ENCODE measurements at places on chromosomes 11 and 22. TPM values are rescaled to one million over a fixed set of nuclear protein-coding genes. Genes with fewer than 3 reads are reported as not detected.

GRCh38 chr11:126702165-126702720 is 298.3 kb downstream of the KIRREL3 start:
- no peaks in the 10 kb centered on the region for H3K27me3 ChIP-seq
- DNase-seq: no peak
- no peaks in the 10 kb centered on the region for H3K36me3 ChIP-seq
- no peak overlapping the region for H3K27ac ChIP-seq

Gene ATXN10
- total RNA-seq: 82.4 TPM

Gene APOBEC3G
- 3.0 TPM for total RNA-seq

DNA sequence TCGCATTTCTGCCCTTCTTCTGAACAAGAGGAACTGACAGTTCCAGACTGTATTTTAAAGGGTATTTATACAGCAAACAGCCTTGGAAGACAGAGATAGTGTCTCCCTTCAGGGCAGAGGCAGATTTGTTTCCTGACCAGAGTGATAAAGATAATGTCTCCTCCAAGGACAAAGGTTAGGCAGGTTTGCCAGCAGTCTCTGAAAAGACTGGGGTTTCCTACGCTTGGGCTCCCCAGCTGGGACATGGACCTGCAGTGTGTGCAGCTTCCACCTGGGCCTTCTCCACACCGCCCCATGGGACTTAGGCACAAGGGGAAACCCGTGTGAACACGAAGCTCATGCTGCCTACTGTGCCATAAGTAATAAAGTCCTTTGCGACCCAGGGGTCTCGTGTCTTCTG is 42.1 kb downstream of the RPL27A start:
- no peaks in the 10 kb centered on the region for H3K27me3 ChIP-seq
- H3K4me1 ChIP-seq: peaks cover 19% of the 10 kb centered on the region
- DNase-seq: no peak
- H3K4me3 ChIP-seq: no peak overlapping the region

- no peak for DNase-seq
- no peaks in the 10 kb centered on the region for H3K36me3 ChIP-seq
- H3K27ac ChIP-seq: no peak overlapping the region
- no peak overlapping the region for H3K4me3 ChIP-seq
These were observed 34.2 kb upstream of the BIRC3 start for GRCh38 chr11:102283116-102283485.

Gene MICALL1
- total RNA-seq: 6.5 TPM

DNA sequence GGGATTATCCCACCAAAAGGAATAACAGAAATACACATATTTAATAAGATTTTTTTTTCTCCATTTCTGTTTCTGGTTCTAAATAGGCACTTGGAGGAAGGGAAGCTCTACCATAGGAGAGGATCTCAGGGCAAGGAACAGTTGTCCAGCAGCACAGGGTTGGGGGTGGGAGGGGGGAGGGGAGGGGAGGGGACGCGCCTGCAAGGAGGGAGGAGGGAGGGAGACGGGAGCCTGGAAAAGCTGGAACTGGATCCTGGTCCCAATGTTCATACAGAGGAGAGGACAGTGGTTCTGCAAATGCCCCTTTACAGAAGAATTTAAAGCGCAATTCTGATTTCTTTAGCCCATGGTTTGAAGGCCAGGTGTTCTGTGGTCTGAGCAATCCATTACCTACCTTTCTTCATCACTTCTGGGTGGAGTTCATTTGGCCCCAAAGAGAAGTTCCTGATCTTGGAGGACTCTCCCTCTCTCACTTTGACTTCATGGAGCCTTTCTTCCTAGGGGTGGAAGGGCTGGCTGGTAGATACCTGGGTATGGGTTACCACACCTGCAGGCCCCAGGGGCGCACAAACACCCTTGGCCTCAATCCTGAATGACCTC is 348.9 kb upstream of the NCAM1 start:
- no peak for DNase-seq
- H3K36me3 ChIP-seq: no peaks in the 10 kb centered on the region
- no peak overlapping the region for H3K27ac ChIP-seq
- no peaks in the 10 kb centered on the region for H3K4me1 ChIP-seq
- H3K4me3 ChIP-seq: no peak overlapping the region
- no peaks in the 10 kb centered on the region for H3K27me3 ChIP-seq

DNA sequence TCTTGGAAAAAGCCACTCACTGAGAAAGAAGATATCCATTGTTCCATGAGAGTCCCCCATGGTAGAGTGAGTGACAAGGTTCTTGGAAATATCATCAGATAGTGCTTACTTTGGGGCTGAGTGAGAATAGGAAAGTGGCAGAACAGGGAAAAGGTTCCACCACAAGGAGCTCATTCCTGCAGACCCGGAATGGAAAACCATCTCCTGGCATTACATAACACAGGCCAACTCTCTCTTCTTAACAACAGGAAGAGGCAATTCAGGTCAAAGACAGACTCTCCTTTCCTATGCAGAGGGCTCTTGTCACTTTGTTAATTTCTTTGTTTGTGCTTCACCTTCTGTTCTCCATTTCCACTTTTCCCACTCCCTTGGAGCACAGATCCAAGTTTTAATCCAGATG is 259.7 kb downstream of the KIRREL3 start:
- H3K4me3 ChIP-seq: no peak overlapping the region
- H3K27ac ChIP-seq: no peak overlapping the region
- H3K27me3 ChIP-seq: no peaks in the 10 kb centered on the region

GRCh38 chr22:49738006-49738405 is 89.7 kb downstream of the BRD1 start:
- no peaks in the 10 kb centered on the region for H3K36me3 ChIP-seq
- H3K4me1 ChIP-seq: no peaks in the 10 kb centered on the region

Gene TOLLIP
- total RNA-seq: 92.7 TPM

Gene DEFB131B
- total RNA-seq: not detected

DNA sequence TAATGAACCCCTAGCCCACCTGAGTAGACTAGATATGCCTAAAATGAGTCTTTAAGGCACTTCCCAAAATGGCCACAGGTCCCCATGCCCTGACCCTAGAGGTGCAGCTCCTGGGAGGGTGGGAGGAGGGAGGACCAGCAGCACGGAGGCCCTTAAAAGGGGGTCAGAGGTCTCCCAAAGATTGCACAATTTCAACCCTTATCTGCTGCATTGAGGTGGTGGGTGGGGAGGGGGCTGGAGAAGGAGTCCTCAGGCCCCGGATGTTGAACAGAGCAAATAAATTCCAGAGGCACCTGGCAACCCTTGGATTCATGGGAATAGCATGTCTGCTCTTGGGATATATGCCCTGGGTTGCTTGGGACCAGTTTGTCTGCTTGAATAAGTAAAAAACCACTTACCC is 57.6 kb downstream of the NAV2 start:
- no peak for DNase-seq
- H3K4me1 ChIP-seq: no peaks in the 10 kb centered on the region
- H3K27me3 ChIP-seq: no peaks in the 10 kb centered on the region
- H3K4me3 ChIP-seq: no peak overlapping the region

DNA sequence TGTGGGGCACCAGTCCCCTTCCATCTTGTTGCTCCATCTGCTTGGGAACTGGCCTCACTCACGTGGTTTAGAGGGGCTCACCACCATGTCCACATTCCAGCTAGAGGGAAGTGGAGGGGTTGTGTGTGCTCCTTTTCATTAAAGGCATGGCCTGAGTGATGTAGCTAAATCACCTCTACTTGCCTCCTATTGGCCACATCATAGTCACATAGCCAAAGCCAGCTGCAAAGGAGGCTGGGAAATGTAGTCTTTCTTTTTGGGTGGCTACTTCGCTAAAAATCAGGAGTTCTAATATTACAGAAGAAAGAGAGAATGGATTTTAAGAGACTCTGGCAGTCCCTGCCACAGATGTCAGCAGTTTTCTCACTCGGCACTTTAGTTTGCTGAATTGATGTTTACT is 63.0 kb upstream of the ALX4 start:
- no peaks in the 10 kb centered on the region for H3K36me3 ChIP-seq
- no peaks in the 10 kb centered on the region for H3K4me1 ChIP-seq
- no peak for DNase-seq
- no peak overlapping the region for H3K4me3 ChIP-seq
- no peak overlapping the region for H3K27ac ChIP-seq

- H3K4me3 ChIP-seq: no peak overlapping the region
- H3K27ac ChIP-seq: no peak overlapping the region
- H3K27me3 ChIP-seq: no peaks in the 10 kb centered on the region
- no peaks in the 10 kb centered on the region for H3K36me3 ChIP-seq
- peaks cover 5% of the 10 kb centered on the region for H3K4me1 ChIP-seq
- DNase-seq: no peak
These were observed 72.2 kb upstream of the WNT11 start for GRCh38 chr11:76278526-76278925.

DNA sequence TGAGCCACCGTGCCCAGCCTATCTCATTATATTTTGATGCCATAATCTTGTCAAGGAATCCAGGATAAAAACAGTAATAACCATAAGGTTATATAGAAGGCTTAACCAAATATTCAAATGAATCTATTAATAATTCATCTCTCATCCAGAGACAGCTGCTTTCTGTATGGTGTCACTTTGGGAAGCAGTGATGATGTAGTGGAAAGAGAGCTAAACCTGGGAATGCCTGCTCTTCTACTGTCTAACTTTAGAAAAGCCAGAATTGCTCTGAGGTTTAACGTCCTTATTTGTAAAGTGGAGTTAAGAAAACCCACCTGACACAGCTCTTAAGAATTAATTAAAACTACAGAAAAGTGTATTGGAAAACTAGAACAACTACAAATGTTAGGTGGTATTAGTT is 29.3 kb upstream of the OR10D3 start:
- H3K4me1 ChIP-seq: no peaks in the 10 kb centered on the region
- no peak overlapping the region for H3K27ac ChIP-seq
- H3K36me3 ChIP-seq: no peaks in the 10 kb centered on the region
- no peak for DNase-seq
- peaks cover 4% of the 10 kb centered on the region for H3K27me3 ChIP-seq
- no peak overlapping the region for H3K4me3 ChIP-seq

Gene MMP1
- 0.22 TPM for total RNA-seq

Gene TMEM109
- total RNA-seq: 29.0 TPM

GRCh38 chr11:117754030-117754429 is 43.0 kb downstream of the DSCAML1 start:
- no peaks in the 10 kb centered on the region for H3K27me3 ChIP-seq
- no peaks in the 10 kb centered on the region for H3K4me1 ChIP-seq
- DNase-seq: no peak
- H3K27ac ChIP-seq: no peak overlapping the region
- no peak overlapping the region for H3K4me3 ChIP-seq
- H3K36me3 ChIP-seq: no peaks in the 10 kb centered on the region

- no peak for DNase-seq
- H3K4me3 ChIP-seq: no peak overlapping the region
- no peaks in the 10 kb centered on the region for H3K4me1 ChIP-seq
- no peaks in the 10 kb centered on the region for H3K36me3 ChIP-seq
- no peaks in the 10 kb centered on the region for H3K27me3 ChIP-seq
- no peak overlapping the region for H3K27ac ChIP-seq
These were observed 34.1 kb downstream of the MS4A2 start for GRCh38 chr11:60122414-60123036.

GRCh38 chr11:112884012-112884767 is 77.0 kb upstream of the NCAM1 start:
- H3K4me1 ChIP-seq: no peaks in the 10 kb centered on the region
- no peak overlapping the region for H3K27ac ChIP-seq
- H3K36me3 ChIP-seq: no peaks in the 10 kb centered on the region
- H3K27me3 ChIP-seq: no peaks in the 10 kb centered on the region
- no peak overlapping the region for H3K4me3 ChIP-seq

Gene P2RX6
- 1.4 TPM for total RNA-seq

DNA sequence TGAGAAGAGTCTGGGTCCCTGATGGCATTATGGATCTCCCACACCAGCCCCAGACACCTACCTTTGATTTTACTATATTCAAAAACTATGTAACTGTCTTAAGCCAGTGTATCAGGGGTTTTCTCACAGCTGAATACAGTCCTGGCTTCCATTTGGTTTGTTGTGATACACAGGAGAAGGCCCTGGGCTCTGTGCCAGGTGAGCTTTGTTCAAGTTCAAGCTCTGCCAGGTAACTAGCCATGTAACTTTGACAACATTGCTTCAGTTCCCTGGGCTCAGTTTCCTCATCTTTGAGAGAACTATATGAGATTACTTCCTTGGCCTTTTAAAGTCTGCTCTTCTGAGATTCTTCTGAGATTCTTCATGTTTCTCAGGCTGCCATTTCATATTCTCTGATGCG is 327.5 kb upstream of the TENM4 start:
- peak; percentile 81 for DNase-seq
- no peaks in the 10 kb centered on the region for H3K36me3 ChIP-seq
- no peak overlapping the region for H3K27ac ChIP-seq

- H3K36me3 ChIP-seq: no peaks in the 10 kb centered on the region
- no peaks in the 10 kb centered on the region for H3K27me3 ChIP-seq
- H3K27ac ChIP-seq: no peak within 1 kb of the TSS
- H3K4me3 ChIP-seq: no peak within 1 kb of the TSS
- H3K4me1 ChIP-seq: no peaks in the 10 kb centered on the region
These were observed at the start of gene ARHGAP32 for GRCh38 chr11:129192150-129192549. Gene ARHGAP32, minus strand, starts transcription at chr11:129192325. Its CDS starts 127 bp downstream, at chr11:129192198.

GRCh38 chr11:58914821-58915543 is 24.3 kb upstream of the GLYATL1 start:
- no peaks in the 10 kb centered on the region for H3K4me1 ChIP-seq
- H3K27ac ChIP-seq: no peak overlapping the region
- no peak for DNase-seq
- no peak overlapping the region for H3K4me3 ChIP-seq

Gene MAJIN
- total RNA-seq: not detected

DNA sequence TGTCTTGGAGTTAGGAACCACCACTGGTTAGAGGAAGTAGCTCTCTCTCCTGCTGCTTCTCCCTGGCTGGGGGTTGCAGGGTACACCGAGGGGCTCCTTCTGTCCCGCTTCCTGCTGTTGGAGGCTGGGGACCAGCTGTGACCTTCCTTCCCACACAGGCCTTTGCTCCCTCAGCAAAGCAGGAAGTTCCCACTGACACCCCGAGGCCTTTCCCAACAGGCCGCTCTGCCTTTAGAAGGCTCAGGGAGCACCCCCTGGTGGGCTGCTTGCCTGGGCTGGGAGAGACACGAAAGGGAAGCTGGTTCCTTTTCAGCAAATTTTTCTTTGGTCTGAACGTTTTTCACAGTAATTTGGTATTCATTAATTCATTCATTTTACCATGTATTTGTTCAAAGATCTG is 527.9 kb upstream of the B3GAT1 start:
- H3K4me3 ChIP-seq: no peak overlapping the region
- no peaks in the 10 kb centered on the region for H3K36me3 ChIP-seq
- no peak for DNase-seq
- H3K27ac ChIP-seq: no peak overlapping the region

- no peaks in the 10 kb centered on the region for H3K27me3 ChIP-seq
- H3K27ac ChIP-seq: no peak overlapping the region
- H3K36me3 ChIP-seq: no peaks in the 10 kb centered on the region
- no peak for DNase-seq
- no peaks in the 10 kb centered on the region for H3K4me1 ChIP-seq
These were observed 434.1 kb upstream of the FAT3 start for GRCh38 chr11:91790346-91791170.

Gene TRIM21
- total RNA-seq: 10.2 TPM

Gene OR8G5
- total RNA-seq: not detected

DNA sequence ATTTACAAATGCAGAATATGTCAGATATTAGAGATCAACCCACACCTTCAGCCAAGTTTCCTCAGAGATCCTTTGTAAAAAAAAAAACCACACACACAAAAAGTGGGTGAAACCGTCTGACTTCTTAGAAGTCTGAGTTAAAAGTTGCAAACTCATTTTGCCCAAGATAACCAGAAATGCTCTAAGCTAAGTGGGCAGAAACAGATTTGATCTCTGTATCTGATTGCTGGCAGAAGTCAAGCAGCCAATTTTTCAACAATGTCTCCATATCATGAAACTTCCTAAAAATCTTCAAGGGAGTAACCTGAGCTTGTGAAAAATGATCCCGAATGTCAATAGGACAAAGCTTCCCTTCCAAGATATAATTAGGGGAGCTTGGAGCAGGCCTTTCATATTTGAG is 28.6 kb upstream of the ATXN10 start:
- DNase-seq: no peak
- no peaks in the 10 kb centered on the region for H3K4me1 ChIP-seq
- H3K4me3 ChIP-seq: no peak overlapping the region
- H3K27me3 ChIP-seq: no peaks in the 10 kb centered on the region
- H3K27ac ChIP-seq: no peak overlapping the region
- no peaks in the 10 kb centered on the region for H3K36me3 ChIP-seq
